ENCODE measurements at places on chromosomes 13 and 19.
A peak's percentile ranks its signal among the peaks of the same experiment; 100 is the strongest.

DNA sequence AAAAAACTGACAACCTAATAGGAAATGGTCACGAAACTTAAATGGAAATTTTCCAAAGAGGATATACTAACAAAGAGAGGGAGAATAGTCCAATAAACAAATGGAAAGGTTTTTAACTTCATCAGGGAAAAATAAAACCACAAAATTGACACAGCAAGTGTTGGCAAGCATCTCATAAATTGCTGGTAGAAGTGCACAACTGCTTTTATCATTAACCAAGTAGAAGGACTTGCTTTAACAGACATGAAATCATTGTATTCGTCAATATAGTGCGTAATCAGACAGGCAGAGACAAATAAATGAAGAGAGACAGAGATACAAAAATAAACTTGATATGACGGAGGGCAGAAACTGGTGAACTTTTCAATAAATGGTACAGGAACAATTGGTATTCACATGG, 7.4 kb downstream of the TGDS start:
- no peak for DNase-seq

- no peak for DNase-seq
Measured at GRCh38 chr19:3982701-3983541, 2.3 kb downstream of the EEF2 start.

GRCh38 chr19:44840811-44841210, 5.3 kb upstream of the NECTIN2 start:
- DNase-seq, result no peak

DNA sequence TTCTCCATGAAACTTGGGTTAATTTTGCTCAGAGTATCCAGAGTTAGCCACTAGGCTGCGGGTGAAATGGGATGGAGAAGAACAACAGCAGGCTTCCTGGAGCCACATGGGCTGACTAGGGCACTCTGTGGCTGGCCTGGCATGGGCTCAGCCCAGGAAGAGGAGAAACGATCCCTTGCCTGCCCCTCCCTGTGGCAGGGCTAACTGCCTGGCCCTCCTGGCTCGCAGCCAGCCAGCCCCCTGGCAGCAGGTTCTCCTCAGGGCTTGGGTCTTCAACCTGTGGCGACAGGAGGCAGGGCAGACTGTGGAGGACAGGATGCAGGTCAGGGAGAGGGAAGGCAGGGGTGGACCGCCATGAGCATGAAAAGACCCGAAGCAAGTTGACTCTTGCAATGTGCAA, 78.7 kb upstream of the GPR183 start:
- DNase-seq, result no peak

DNA sequence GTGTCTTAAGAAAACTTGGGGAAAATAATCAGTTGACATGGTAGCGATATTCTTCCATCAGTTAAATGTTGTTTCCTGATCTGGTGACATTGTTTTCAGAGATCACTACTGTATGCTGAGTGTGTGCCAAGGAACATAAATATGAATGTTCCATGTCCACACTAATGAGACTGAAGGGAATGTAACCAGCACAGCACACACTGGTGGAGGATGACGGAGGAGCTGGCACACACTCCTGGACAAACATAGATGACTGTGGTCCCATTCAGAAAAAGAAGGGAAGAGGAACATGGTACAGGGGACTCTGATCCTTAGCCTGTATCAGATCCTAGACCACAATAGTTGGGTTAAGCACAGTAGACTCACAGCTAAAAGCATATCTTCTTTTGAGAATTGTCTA, 574.8 kb downstream of the MYO16 start:
- DNase-seq, result no peak

- DNase-seq, result no peak
Measured at GRCh38 chr13:101049166-101049850, 367.0 kb downstream of the NALCN start.

- no peak for DNase-seq
Measured at GRCh38 chr19:1828279-1829238, 16.5 kb upstream of the ATP8B3 start.

DNA sequence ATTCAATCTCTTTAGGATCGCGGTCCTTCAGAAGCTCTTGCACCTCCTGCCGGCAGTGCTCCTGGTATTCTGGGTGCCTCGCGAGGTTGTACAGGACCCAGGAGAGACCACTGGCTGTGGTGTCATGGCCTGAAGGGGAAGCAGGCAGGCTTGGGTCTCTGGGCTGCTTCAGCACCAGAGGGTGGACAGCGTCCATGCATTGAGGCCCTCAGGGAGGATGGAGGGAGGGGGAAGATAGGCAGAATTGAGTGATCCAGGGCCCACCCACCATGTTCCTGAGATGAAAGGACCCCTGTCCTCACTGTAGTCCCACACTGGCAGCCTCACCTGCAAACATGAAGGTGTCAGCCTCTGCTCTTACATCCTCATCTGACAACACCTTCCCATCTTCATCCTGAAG, 17.9 kb upstream of the OR10H5 start:
- no peak for DNase-seq

DNA sequence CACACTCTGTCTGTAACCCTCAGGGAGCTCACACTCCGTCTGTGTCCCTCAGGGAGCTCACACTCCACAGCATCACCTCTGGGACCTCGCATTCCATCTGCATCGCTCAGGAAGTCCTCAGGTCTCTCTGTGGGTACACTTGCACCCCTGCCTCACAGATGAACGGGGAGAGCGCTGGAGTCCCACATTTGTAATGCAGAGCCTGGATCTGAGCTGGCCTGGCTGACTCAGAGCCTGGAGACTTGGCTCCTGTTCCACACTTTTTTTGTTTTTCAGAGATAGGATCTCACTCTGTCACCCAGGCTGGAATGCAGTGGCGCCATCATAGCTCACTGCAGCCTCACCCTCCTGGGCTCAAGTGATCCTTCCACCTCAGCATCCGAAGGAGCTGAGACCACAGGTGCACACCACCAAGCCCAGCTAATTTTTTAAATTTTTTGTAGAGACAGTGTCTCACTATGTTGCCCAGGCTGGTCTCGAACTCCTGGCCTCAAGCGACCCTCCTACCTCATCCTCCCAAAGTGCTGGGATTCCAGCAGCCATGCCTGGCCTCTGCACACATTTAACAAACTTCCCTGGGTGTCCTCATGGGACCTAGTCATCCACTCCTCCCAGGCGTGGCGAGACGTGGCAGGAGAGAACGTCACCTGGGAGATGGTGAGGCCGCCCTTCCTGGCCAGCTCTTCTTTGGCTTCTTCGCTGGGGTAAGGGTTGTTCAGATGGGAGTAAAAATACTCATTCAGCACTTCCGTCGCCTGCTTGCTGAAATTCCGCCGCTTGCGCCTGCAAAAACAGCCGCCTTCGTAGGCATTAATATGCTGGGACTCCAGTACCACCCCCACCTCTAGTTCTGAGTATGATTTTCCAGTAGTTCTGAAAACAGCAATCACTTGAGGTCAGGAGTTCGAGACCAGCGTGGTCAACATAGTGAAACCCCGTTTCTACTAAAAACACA, 31.0 kb downstream of the CILP2 start:
- DNase-seq, result no peak

- DNase-seq, result no peak
Measured at GRCh38 chr13:73898276-73898675, 235.9 kb downstream of the KLF12 start.

DNA sequence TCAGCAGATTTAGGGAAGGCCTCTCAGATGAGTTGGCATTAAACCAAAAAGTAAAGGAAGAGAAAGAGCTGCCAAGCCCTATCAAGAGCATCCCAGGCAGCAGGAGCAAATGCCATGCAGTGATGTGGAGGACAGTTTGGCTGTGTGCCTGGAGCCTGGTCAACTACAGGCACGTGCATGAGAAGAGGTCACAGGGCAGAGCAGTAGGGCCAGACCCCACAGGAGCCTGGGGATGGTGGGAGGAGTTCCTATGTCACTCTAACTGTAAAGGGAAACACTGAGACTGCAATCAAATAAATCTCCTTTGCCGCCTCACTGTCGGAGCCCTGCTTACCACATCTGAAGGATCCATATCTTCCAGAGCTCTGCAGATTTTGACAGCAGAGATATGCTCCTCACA, 240.5 kb downstream of the ENOX1 start:
- DNase-seq, result no peak

DNA sequence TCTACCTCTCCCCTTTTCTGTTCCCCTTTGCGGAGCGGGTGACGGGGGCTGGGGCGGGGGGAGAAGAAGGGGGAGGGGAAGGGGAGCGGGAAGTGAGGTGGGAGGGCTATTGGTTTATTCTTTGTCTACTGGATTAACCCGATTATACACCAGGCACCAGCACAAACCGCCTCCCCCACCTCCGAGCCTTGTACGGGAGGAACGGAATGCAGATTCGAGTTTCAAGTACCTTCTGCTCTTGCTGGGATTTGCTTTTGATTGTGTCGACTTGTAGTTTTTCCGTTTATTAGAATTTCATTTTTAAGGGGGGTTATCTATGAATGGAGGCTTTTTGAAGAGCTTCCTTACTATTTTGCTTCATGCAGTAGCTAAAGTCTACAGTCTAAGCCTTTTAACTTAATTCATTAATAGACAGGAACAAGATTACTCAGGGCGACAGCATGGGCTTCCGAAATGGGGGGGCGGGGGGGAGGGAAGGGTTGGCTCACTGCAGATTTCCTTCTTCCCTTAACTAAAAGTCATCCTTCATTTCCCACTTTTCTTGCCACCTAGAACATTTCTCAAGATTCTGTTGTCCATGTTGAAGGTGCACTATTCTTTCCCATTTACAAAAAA, 937 bp upstream of the SPRY2 start:
- DNase-seq, result peak; percentile 74

- DNase-seq, result no peak
Measured at GRCh38 chr13:35648201-35648600, 171.7 kb upstream of the MAB21L1 start.

GRCh38 chr13:68023838-68024581, 793.9 kb upstream of the PCDH9 start:
- DNase-seq, result no peak

DNA sequence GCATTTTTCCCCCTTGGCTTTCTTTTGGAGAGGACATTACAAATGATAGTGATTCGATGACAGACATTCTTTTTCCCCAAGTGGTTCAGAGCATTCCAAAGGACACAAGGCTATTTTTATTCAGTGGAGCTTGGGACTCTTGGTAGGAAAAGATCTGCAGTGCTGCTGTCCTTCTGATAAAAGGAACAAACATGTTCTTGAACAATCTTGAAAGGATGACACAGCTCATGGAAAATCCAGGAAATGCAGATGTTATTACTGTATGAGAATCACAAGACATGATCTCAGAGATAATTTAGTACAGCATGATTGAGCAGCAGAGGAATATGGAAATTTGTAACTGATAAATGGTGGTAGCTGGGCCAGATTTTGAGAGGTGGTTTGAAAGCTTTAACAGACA, 96.2 kb upstream of the RFC3 start:
- no peak for DNase-seq

- no peak for DNase-seq
Measured at GRCh38 chr13:29569253-29570050, 26.0 kb downstream of the SLC7A1 start.

DNA sequence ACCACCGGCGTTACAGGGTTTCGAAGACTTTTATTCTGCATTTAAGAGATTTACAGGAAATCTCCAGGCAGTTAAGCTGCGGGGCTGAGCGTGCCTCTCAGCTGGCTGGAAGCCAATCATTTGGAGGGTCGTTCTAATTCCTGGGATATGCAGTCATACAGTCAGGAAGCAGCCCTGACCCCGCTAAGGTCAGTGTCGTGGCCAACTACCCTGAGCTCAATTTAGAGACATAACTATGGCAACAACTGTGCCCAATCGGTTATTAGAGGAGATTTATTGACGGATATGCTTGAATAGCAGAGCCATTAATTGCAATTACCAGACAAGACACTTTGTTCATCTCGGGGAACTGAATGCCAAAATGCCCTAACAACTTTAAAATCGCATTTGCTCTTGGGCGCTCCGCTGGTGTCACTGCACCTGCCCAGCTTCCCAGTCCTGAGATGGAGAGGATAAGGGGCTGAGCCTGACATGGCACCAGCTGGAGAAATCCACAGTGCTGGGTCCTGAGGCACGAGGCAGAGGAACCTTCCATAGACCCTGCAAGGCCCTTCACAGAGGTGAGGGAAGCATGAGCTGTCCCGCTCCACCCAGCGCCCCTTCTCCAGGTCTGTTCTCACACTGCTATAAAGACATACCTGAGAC, 15.1 kb upstream of the ZNF507 start:
- DNase-seq, result no peak

- no peak for DNase-seq
Measured at GRCh38 chr19:45166723-45167252, 6.0 kb upstream of the NKPD1 start.

- no peak for DNase-seq
Measured at GRCh38 chr13:18991060-18991459, 190.6 kb downstream of the TUBA3C start.

DNA sequence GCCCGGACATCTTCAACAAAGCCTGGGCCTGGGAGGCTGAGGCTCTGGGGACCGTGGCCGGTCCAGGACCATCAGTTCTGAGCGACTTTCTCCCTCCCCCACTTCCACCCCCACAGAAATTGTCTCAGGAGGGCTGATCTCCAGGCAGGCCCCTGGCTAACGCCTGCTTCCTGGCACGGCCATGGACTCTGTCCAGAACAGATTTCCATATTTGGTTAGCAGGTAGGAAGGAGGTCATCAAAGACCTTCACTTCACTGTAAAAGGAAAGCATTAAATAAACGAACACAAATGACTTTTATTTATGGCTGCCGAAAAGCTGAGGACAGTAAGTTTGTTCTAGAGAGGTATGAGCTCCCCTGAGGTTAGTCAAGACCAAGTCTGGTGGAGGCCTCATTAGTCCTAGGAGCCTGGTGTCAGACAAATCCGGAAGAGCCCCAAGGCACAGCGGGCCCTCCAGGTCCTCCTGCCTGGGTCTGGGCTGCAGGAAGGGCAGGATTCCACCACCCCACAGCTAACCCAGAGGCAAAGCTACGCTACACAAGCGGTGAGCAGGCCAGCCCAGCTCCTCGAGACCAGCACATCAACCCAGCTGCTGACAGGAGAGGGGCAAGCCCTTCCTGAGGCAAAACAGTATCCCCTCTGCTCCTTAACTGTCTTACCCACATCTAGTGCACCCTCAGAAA, 4.6 kb upstream of the PLPP2 start:
- DNase-seq, result no peak

GRCh38 chr19:55358943-55359908, 3.8 kb downstream of the GARIN5B start:
- DNase-seq, result no peak

DNA sequence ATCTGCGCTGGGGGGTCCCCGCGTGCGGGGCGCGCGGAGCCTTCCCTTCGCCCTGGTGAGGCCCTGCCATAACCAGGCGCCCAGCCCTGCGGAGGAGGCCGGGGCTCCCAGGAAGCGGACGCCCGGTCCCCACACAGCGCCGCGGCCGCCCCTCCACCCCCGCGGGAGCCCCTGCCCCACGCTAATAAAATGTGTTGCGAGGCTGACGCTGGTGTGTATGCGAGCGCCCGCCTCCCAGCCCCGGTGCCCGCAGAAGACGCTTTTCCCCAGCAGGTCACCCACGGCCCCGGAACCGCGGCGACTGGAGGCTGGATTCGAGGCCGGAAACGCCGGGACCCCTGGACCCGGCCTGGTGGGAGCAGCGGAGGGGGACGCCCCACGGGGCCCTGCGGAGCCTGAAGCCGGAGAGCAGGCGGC, 12.1 kb upstream of the CDC34 start:
- no peak for DNase-seq

GRCh38 chr19:58355908-58356765, 2.8 kb upstream of the A1BG start:
- no peak for DNase-seq
